ENCODE measurements at places on chromosomes 6 and 20.
A peak's percentile ranks its signal among the peaks of the same experiment; 100 is the strongest.

DNA sequence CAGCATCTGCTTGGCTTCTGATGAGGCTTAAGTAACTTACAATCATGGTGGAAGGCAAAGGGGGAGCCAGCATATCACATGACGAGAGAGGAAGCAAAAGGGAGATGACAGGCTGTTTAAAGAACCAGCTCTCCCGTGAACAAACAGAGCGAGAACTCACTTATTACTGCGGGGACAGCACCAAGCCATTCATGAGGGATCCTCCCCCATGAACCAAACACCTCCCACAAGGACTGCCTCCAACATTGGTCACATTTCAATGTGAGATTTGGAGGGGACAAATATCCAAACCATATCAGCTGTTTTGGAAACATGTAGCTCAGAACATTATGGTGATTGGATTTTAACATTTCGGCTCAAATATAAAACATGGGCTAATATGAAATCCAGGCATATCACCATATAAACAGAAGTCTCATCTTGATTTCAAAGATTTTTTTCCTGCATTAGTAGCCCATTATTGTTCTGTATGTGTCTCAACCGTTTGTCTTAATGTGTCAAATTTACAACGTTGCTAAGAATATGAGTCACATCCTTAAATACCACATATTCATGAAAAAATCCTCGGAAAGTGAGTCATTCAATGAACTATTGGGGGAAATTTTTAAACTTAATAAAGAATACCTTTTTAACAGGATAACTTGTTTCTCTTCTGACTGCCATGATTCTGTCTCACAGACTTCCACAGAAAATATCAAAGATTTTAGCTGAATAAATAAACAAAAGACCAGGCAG lies 894.3 kb downstream of the TFAP2A start:
- no peak for DNase-seq

DNA sequence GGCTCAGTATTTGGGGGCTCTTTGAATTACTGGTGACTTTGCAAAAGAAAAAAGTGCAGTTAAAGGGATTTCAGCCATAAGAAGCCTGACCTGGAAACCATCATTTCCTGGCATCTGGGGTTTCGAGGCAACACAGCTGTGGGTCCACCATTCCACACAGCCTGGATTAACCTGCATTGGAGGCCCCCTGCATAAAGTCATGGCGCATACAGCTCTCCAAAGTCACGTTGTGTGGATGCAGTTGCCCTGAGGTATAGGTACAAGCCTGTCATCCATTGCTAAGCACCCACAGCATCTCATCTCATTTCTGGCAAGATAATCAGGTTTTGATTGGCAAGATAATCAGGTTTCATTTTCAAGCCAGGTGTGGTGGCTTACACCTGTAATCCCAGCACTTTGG lies 54.5 kb upstream of the TAGAP start:
- DNase-seq = no peak

DNA sequence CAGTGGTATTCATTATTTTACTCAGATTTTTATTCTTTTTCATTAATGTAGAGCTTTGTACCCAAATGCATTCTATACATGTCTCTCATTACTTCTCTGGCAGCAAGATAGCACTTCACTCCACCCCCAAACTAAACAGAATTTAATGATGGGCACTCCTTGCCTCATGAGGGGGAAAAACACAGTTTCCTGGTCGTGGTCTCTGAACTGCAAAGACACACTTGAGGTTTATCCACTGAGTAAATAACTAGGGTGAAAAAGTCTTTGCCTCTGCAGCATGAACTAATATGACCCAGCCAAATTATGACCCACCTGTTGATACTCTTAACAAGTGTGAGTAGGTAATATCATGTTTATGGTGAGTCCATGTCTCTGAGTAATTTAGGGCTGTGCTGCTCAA lies 785.2 kb upstream of the FLRT3 start:
- DNase-seq = no peak

GRCh38 chr6:134029495-134030455 lies 22.6 kb downstream of the SLC2A12 start:
- no peak for DNase-seq

DNA sequence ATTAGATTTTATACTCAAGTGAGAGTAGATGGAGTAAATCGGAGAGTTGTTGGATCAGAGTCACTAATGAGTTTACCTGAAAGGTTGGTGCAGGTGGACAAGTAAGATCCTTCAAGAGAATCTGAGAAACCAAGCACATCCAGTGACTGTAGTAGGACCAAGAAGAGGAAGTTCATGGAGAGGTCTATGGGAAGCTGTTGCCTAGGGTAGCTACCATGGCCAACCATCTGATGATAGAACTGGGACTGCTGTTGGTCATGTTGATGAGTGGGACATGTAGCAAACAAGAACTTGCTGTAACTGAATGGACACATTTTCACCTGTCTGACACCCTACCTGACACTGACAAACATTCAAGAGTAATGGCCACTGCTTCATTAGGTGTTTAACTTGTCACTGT lies 11.3 kb upstream of the ADGB start:
- DNase-seq = no peak

- DNase-seq = no peak
Measured at GRCh38 chr6:18350271-18350670, 36.9 kb upstream of the RNF144B start.

- no peak for DNase-seq
Measured at GRCh38 chr6:104884867-104885517, 25.3 kb upstream of the HACE1 start.

DNA sequence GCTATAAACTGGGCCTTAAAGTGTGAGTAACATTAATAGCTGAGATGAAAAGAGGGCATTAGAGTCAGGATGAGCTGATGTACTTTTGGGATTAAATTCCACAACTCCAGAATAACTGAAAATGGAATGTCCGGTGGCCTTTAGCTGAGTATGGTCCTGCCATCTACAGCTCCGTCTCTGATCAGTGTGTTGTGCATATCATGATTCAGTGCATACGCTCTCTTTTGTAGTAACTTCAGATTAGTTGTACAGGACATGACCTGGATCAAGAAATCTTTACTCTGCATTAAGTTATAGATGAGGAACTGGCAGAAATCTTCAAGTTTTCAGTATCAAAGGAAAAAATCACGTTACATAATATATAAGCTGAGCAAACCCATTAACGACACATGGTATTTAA lies 92.4 kb downstream of the MTFR2 start:
- no peak for DNase-seq

GRCh38 chr6:153140299-153140698 lies 9.2 kb upstream of the RGS17 start:
- DNase-seq = no peak

DNA sequence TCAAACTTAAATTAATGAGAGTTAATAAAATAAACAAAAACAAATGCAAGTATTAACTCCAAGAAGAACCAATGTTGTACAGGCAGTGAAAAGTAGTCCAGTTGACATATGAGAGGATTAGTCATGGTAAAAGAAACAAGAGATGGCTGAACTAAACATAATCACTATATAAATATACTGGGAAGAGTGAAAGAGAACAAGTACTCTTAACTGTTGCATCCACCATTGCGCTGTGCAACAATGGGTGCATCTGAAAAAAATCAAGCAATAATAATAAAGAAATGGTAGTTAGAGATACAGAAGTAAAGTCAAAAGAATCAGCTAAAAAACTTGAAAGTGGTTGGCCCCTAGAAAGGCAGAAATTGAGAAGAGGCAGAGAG lies 16.6 kb downstream of the HLA-F start:
- DNase-seq = no peak

DNA sequence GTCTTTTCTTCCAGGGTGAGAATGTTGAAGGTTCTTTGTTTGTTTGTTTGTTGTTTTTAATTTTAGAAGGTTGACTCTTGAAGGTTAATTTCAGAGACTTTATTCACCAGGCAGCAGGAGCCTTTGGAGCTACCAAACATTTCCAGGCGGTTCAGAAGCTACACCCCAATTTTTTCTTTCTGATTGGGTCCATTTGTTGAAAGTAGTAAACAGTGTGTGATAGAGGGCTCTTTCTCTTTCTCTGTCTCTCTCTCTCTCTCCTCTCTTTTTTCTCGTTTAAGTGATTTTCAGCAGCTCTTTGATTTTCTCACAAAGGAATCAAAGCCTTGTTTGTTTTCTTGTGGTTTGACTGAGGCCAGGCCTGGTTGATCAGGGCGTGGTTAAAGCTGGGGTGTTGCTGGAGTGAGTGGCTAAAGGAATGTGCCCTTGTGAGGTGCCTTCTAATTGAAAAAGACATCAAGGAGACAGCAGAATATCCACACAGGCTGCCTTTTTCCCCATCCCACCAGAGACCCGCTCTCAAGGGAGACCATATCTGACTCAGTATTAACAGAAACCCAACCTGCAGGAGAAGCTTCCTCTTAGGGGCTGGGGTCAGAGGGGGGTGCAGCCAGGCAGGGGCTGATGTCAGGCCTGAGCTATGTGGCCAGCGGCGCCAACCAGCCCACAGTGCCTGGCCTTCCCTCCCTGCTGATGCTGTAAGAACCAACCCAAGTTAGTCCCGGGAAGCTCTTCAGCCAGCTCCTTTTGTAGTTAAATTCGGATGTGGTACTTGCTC lies 40.4 kb upstream of the NAA20 start:
- no peak for DNase-seq

GRCh38 chr6:30712441-30712945 lies 4.6 kb downstream of the MDC1 start:
- no peak for DNase-seq

GRCh38 chr20:10673176-10673841 lies 490 bp downstream of the JAG1 start:
- DNase-seq = no peak

- no peak for DNase-seq
Measured at GRCh38 chr6:81450180-81450579, 302.3 kb downstream of the TENT5A start.

- DNase-seq = no peak
Measured at GRCh38 chr20:19193349-19193748, 19.1 kb upstream of the SLC24A3 start.

DNA sequence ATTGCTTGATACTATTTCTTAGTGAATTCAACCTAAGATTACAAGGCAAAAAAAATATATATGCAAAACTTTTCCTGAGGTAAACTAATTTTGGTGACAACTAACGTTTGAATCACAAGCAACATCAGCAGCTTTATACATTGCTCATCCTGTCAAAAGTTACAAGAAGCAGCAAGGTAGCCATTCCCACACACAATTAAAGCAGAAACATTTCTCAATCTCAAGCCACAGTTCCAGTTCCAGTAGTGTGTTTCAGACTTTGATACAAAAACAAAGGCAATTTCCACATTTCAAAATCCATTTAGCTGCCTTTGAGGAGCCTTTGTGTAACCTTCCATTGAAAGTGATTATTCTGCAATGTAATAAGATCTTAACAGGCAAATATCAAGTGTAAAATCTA lies 191.0 kb downstream of the WDR27 start:
- DNase-seq = no peak

DNA sequence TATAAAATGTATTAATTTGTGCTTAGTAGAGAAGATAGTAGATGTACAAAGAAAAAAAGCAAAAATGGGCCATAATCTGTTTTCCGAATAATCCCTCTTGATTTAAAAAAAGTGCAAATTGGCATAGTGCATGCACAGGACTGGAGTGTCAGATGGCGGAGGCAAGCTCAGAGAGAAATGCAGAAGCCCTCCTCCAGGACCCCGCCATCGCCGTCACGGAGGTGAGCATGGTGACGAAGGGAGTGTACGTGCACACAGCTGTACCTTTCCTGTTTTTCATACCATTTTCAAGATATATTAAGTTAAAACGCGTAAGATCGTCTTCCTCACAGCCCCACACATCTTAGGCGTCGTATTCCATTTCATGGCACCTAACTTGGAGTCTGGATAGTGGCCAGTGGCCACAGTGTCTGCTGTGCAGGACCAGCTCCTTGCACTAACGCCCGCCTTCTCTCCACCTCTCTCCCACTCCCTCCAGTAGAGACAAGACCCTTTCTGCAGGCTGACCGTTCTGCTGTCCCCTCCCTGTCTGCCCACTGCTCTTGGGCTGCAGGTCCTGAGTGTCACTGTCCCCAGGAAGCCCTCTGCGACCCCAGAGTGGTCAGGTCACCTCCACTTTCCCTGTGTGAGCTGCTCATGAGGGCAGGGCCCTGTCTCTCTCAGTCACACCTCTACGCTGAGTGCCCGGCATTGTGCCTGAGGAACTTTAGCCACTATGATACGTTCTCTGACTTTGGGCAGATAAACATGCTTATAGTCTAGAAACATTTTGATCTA lies 9.8 kb downstream of the DUSP22 start:
- DNase-seq = no peak

- no peak for DNase-seq
Measured at GRCh38 chr6:1423578-1423977, 34.2 kb downstream of the FOXF2 start.

DNA sequence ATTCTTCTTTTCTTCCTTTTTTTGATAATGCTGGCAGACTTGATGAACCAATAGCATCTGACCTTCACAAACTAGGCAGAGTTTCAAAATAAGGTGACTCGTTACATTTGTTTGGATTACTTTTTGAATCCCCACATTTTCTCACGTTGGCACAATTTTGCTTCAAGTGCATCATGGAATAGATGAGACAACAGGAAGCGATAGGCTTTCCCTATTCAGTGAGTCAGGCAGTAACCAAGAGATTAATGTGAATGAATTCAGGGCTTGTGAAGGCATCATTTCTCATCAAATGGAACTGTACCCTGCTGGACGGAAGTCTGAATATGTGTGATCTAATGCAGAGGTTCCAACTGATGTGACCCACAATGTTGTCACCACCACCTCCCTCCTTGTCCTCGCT lies 10.7 kb downstream of the RFPL4B start:
- no peak for DNase-seq

DNA sequence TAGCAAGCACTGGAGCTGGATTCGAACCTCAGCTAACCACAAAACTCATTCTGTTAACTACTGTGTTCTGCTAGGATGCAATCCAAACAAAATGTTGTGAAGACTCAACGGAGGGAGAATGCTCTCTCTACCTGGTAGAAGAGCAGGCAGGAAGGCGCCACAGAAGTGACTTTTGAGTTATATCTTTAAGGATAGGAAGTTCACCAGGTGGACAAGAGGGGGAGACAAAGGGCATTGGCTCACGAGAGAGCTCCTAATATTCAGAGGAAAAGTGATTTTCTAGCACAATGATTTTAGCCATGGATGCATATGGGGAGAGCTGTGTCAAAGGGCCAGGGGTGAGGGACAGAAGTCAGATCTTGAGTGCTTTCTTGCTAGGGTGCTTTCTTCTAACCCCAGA lies 108.4 kb upstream of the MAFB start:
- DNase-seq = no peak

DNA sequence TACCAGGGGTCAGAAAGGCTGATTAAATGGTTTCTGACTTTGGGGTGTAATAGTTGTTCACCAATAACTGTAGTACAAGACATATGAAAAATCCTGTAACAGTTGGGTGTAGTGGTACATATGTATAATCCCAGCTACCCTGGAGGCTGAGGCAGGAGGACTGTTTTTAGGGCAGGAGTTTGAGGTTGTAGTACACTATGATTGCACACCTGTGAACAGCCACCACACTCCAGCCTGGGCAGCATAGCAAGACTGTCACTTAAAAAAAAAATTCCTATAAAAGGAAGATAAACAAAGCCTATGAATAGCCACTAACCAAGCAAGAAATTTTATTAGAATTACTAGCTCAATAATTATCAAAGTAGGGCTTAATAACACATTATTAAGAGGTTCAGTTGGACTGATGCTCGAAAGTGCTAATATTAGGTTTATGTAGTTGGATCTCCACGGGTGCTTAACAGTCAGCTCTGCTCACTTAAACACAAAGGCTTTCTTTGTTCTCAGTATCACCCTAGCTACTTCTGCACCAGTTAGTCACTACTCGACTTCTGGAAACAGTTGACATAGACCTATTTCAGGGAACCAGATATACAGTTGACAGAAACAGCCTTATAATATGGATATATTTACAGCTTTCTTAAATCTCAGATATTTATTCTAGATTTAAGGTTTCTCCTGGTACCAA lies 113.0 kb downstream of the MTFR2 start:
- DNase-seq = no peak

GRCh38 chr6:161444464-161444863 lies 170.6 kb upstream of the AGPAT4 start:
- DNase-seq = peak; percentile 33
